ENCODE measurements at places on chromosomes 3 and 15. TPM values are rescaled to one million over a fixed set of nuclear protein-coding genes. Genes with fewer than 3 reads are reported as not detected.

GRCh38 chr15:64912379-64913325 is 950 bp downstream of the ANKDD1A start:
- no peaks in the 10 kb centered on the region for H3K36me3 ChIP-seq
- H3K27ac ChIP-seq, result no peak overlapping the region
- no peak for DNase-seq

- no peak for DNase-seq
- H3K4me3 ChIP-seq, result no peak overlapping the region
- no peak overlapping the region for H3K27ac ChIP-seq
- no peaks in the 10 kb centered on the region for H3K36me3 ChIP-seq
- H3K4me1 ChIP-seq, result no peaks in the 10 kb centered on the region
- H3K27me3 ChIP-seq, result no peaks in the 10 kb centered on the region
These were observed 66.9 kb upstream of the PRR20G start for GRCh38 chr3:127354761-127355160.

- H3K4me3 ChIP-seq, result no peak overlapping the region
- H3K4me1 ChIP-seq, result no peaks in the 10 kb centered on the region
- no peak overlapping the region for H3K27ac ChIP-seq
- H3K27me3 ChIP-seq, result no peaks in the 10 kb centered on the region
- no peak for DNase-seq
These were observed 16.2 kb downstream of the CEP152 start for GRCh38 chr15:48794697-48795134.

- H3K27ac ChIP-seq, result no peak overlapping the region
- H3K36me3 ChIP-seq, result no peaks in the 10 kb centered on the region
- no peak overlapping the region for H3K4me3 ChIP-seq
- peaks cover 6% of the 10 kb centered on the region for H3K4me1 ChIP-seq
These were observed 738.3 kb upstream of the CFAP20DC start for GRCh38 chr3:59788133-59788532.

DNA sequence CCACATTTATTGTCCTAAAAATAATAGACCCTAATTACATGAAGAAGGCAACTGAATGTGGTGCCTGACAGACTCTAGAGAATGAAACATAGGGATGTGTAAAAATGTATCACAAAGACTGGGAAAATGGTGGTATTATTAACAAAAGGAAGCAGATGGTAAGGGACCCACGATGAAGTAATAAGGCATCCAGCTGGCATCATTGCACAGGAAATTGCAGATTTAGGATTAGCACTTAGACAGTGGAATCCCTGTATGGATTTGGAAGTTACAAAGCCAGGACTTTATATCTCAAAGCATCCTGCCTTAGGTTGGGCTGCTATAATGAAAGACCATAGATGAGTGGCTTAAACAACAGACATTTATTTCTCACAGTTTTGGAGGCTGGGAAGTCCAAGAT is 104.3 kb downstream of the PPM1L start:
- no peaks in the 10 kb centered on the region for H3K4me1 ChIP-seq
- no peak overlapping the region for H3K4me3 ChIP-seq
- no peaks in the 10 kb centered on the region for H3K36me3 ChIP-seq
- H3K27ac ChIP-seq, result no peak overlapping the region
- DNase-seq, result no peak

DNA sequence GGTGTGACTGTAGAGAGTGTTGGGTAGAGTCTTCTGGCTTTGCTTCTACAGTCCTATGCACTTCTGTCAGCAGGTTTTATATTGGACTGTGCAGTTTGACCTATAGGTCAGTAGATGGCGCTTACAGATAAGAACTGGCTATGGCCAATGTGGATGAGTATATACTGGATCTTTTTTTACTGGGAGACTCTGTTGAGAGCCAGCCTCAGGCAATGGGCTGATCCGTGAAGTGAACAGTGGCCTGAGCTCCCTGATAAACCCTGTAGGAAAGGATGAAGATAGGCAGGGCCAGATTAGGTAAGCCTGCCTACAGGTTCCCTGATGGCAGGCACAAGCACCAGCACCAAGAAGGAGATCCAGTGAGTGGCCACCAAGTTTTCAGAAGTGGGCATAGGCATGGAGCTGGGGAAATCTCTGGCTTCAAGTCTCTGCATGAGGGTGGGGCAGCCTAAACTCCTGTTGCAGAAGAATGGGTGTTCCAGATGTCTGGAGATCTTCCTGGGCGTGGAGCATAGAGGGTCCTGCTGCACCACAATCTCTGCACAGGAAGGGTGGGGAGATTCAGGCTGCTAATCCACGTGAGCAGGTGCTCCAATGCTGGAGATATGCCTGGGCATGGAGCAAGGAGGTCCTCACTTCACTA is 326.0 kb upstream of the SGO1 start:
- H3K36me3 ChIP-seq, result no peaks in the 10 kb centered on the region
- H3K4me3 ChIP-seq, result no peak overlapping the region
- DNase-seq, result no peak
- H3K27me3 ChIP-seq, result no peaks in the 10 kb centered on the region
- no peak overlapping the region for H3K27ac ChIP-seq

GRCh38 chr3:139757448-139758030 is 79.8 kb upstream of the NMNAT3 start:
- no peak for DNase-seq
- H3K4me1 ChIP-seq, result no peaks in the 10 kb centered on the region
- H3K27ac ChIP-seq, result no peak overlapping the region
- no peaks in the 10 kb centered on the region for H3K27me3 ChIP-seq

DNA sequence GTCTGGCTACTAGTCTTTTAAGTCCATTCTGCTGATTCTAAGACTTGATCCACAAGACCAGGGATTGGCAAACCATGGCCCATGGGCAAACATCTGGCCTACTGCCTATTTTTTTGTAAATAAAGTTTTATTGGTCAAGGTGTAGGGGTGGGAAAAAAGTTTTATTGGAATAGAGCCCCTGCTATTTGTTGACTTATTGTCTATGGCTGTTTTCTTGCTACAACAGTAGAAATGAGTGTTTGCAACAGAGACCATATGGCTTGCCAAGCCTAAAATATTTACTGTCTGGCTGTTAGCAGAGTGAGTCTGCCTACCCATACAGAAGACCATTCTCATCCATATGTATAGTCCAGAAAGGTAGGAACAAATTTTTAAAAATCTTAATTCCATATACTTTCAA is 106.4 kb downstream of the PTPRG start:
- DNase-seq, result no peak
- H3K27ac ChIP-seq, result no peak overlapping the region
- H3K4me3 ChIP-seq, result no peak overlapping the region
- H3K27me3 ChIP-seq, result no peaks in the 10 kb centered on the region

DNA sequence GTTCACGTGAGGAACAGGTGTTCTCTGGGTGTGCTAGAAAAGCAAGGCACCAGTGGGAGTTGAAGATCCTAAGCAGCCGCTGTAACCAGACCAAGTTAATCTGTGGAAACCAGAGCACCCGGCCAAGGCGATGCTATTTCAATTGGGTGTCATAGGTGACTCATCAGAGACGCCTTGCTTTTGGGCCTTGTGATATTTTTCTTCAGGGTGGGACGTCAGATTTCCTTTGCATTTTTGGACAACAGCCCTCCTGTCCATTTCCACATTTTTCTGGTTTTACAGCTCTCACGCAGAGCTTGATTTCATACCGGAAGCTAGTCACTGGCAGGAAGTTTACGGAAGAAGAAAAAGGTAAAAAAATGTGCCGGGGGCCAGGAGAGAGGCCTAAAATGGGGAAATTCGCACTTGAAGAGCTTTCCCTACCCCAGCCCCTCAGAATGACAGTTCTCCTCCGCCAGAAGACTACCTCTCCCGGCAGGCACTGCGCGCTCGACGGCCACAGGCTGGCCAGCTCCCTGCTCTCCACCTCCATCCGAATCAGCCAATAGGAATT is 471 bp upstream of the KBTBD8 start:
- H3K36me3 ChIP-seq, result no peaks in the 10 kb centered on the region
- H3K27ac ChIP-seq, result peak overlapping the region; percentile 67
- no peak for DNase-seq
- peak overlapping the region; percentile 73 for H3K4me3 ChIP-seq

- no peak for DNase-seq
- no peaks in the 10 kb centered on the region for H3K36me3 ChIP-seq
- no peak overlapping the region for H3K4me3 ChIP-seq
These were observed 160.7 kb downstream of the BBX start for GRCh38 chr3:107683447-107683846.

- no peaks in the 10 kb centered on the region for H3K4me1 ChIP-seq
- no peaks in the 10 kb centered on the region for H3K27me3 ChIP-seq
- DNase-seq, result no peak
- no peak overlapping the region for H3K4me3 ChIP-seq
- H3K27ac ChIP-seq, result no peak overlapping the region
These were observed 161.3 kb downstream of the EPHB1 start for GRCh38 chr3:134956395-134956794.

GRCh38 chr3:13891492-13892073 is 11.7 kb upstream of the WNT7A start:
- peak overlapping the region; percentile 55 for H3K27ac ChIP-seq
- peak; percentile 36 for DNase-seq
- H3K27me3 ChIP-seq, result no peaks in the 10 kb centered on the region
- no peak overlapping the region for H3K4me3 ChIP-seq
- H3K36me3 ChIP-seq, result no peaks in the 10 kb centered on the region

DNA sequence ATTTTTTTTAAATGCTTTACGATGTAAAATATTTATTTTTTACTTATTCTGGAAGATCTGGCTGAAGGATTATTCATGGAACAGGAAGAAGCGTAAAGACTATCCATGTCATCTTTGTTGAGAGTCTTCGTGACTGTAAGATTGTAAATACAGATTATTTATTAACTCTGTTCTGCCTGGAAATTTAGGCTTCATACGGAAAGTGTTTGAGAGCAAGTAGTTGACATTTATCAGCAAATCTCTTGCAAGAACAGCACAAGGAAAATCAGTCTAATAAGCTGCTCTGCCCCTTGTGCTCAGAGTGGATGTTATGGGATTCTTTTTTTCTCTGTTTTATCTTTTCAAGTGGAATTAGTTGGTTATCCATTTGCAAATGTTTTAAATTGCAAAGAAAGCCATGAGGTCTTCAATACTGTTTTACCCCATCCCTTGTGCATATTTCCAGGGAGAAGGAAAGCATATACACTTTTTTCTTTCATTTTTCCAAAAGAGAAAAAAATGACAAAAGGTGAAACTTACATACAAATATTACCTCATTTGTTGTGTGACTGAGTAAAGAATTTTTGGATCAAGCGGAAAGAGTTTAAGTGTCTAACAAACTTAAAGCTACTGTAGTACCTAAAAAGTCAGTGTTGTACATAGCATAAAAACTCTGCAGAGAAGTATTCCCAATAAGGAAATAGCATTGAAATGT is 15.6 kb downstream of the THBS1 start:
- no peak overlapping the region for H3K27ac ChIP-seq
- DNase-seq, result no peak
- H3K27me3 ChIP-seq, result no peaks in the 10 kb centered on the region
- no peaks in the 10 kb centered on the region for H3K4me1 ChIP-seq

GRCh38 chr3:122955916-122956692 is 71.5 kb downstream of the SEMA5B start:
- no peaks in the 10 kb centered on the region for H3K36me3 ChIP-seq
- no peaks in the 10 kb centered on the region for H3K4me1 ChIP-seq
- DNase-seq, result no peak
- H3K4me3 ChIP-seq, result no peak overlapping the region
- H3K27me3 ChIP-seq, result peaks cover 12% of the 10 kb centered on the region

DNA sequence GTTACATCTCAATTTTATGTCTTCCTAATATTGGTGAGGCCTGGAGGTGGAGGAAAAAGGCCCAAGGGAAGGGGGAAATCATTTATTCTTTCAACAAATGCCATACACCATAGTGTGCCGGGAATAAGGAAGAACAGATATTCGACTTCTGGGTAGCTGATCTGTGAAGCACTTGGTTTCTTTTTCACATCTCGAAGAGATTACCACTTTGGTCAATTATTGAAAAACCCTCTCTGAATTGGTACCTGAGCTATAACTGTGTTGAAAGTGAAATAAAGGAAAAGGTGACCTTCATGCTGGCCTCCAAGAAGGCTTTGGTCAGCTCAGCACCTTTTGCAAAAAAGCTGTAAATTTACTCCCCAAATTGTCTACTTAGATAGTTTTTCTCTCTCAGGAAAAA is 14.2 kb upstream of the MB21D2 start:
- no peak overlapping the region for H3K4me3 ChIP-seq
- H3K27ac ChIP-seq, result no peak overlapping the region
- H3K36me3 ChIP-seq, result no peaks in the 10 kb centered on the region
- DNase-seq, result no peak
- H3K4me1 ChIP-seq, result no peaks in the 10 kb centered on the region

DNA sequence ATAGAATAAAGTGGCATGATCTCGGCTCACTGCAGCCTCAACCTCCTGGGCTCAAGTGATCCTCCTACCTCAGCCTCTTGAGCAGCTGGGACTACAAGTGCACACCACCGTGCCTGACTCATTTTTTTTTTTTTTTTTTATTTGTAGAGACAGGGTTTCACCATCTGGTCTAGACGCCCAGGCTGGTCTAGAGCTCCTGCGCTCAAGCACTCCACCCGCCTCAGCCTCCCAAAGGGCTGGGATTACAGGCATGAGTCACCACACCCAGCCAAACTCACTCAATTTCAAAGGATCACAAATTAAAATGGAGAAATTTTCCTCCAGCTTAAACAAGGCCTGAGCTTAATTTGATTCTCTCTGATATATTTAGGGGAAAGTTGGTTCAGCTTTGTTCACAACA is 27.3 kb upstream of the NMB start:
- DNase-seq, result no peak
- no peaks in the 10 kb centered on the region for H3K27me3 ChIP-seq
- H3K27ac ChIP-seq, result no peak overlapping the region

DNA sequence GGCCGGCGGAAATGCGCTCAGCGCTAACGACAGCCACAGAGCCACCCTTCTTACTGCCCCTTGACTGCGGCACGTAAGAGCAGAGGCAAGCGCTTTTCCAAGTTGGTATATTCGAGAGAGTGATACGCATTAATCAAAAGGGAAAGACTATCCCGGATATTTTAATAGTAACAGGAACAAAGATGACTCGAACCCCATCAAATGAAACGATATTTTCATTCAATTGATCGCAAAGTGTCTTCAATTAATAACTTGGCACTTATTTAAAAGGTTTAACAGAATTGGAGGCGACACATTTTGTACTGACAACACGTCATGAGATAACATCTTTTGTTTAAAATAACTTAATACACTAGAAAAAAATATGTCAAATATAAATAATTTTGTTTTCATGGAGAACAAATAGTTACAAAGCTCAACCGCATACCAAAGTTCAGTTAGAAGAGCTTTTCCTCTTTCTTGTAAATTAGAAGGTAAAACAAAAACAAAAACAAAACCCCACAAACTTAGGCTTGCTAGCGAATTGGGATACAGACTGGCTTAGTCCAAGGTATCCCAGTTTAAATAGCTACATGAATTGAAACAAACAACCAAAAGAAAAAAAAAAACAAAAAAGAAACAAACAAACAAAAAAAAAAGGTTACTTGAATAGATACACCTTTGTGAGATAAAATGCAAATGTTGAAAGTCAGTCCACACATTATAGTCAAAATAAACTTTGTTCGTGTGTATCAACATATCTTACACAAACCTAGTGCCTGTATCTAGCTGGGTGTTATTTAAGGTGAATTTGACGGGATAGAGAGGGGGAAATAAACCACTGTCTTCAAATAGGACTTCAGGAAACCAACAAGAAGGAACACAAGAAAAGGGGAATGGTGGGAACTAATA is 10.2 kb downstream of the SHOX2 start:
- H3K4me3 ChIP-seq, result no peak overlapping the region
- H3K27ac ChIP-seq, result no peak overlapping the region
- DNase-seq, result no peak
- peaks cover 26% of the 10 kb centered on the region for H3K4me1 ChIP-seq
- no peaks in the 10 kb centered on the region for H3K36me3 ChIP-seq

CKMT1B gene
- not detected for total RNA-seq

ACKR2 gene
- total RNA-seq, result not detected

PPP2R3A gene
- total RNA-seq, result 0.31 TPM

SAMD7 gene
- not detected for total RNA-seq

SRGAP3 gene
- total RNA-seq, result 2.8 TPM

GOLIM4 gene
- total RNA-seq, result 0.28 TPM

UNC13C gene
- total RNA-seq, result not detected

All from CD4-positive, alpha-beta T cell (primary cell).